ENCODE measurements at places on chromosomes 4 and X.

- no peak for DNase-seq
Measured at GRCh38 chr4:93788712-93789111, 39.8 kb upstream of the ATOH1 start.

- no peak for DNase-seq
Measured at GRCh38 chrX:33686105-33686504, 446.0 kb downstream of the FAM47A start.

DNA sequence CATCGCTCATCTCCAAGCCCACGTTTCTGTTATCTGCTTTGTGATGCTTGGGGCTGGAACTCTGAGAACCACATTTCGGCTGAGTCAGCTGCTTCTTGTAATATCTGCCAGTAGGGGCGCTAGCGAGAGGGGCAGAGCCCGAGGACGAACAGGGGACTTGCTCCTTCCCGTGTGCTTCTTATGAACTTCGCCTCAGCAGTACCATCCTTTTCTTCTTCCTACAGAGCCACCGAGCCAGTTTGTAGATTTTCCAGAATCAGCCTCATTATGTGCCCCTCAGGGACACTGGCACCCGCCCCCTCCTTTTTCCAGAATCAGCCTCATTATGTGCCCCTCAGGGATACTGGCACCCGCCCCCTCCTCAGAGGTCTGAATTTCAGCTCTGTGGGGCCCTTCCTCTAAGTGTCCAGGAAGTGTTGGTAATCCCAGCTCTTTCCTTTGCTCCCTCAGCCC lies 441.7 kb upstream of the RASGEF1B start:
- peak; percentile 40 for DNase-seq

DNA sequence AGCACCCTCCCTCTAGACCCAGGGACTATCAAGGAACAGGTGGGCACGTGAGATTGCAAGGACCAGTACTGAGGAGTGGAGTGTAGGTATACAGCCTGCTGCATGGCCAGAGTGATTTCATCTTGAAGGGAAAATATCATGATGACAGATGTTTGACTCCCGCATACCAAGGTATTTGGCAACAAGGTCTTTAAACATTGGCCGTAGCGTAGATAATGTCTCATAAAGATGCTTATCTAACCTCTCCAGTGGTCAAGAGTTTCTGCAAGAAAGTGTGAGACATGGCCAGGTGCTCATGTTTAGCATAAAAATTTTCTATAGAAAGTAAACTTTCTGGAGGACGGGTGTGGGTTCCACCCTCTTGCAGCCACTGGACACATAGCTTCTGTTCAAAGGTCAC lies 18.7 kb upstream of the ZNF630 start:
- DNase-seq: no peak

DNA sequence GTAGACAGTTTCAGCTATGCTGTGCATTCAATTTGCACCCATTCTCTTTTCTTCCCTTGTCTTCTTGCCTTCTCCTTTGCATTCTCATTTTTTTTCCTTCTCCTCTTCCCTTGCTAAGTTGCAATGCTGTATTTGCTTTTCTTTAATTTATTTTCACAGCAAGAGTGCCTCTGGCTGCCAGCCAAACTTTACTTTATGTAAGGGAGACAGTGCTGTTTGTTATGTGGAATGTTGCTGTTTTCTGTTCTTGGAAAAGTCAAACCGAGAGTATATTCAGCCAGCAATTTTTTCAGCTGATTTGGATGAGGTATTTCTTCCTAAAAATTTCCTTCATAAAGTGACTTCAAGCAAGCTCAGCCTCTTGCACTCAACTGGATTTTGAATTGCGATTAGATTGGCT lies 1293.4 kb downstream of the ARAP2 start:
- no peak for DNase-seq

DNA sequence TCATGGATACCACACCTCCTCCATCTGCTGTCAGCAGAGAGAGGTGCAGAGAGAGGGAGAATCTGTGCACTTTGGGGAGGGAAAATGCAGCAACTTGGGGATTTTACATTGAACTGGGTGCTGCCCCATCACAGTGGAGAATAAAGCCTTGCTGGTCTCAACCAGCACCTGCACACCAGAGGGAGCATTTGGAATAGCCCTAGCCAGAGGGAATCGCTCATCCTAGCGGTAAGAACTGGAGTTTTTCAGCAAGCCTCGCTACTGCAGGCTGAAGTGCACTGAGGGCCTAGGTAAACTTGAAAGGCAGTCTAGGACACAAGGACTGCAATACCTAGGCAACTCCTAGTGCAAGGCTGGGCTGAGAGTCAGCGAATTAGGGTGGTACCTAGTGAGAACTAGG lies 148.7 kb downstream of the KDR start:
- DNase-seq: no peak

DNA sequence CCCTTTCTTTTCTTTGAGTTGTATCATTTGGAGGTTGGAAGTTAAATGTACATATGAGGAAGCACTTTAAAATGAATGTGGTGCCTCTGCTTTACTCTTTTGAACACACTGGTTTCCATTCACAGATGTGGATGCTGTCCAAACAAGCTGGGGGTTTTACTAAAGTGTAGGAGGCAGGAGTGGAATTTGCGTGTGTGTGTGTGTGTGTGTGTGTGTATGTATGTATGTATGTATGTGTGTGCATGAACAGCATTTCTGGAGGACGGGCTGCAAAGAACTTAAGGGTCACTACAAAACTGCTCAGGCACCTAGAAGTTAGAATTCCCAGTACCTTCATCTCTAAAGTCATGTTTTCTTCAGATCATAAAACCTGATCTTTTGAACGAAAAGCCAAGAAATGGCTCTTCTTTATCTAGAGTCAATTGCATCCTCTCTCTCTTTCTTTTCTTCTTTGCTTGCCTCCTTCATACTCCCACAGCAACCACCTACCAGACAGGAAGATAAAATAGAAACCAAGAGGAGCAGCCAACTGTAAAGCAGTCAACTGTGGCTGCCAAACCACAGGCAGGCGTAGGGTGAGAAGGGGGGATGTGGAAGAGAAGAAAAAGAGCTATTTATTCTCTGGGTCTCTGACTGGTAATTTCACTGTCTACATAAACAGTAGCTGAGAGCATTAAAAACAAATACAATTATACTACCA lies 177.0 kb upstream of the RASGEF1B start:
- peak; percentile 65 for DNase-seq

GRCh38 chr4:10677796-10678497 lies 6.6 kb downstream of the CLNK start:
- no peak for DNase-seq

- DNase-seq: no peak
Measured at GRCh38 chrX:119423631-119424030, 24.5 kb downstream of the SLC25A43 start.

DNA sequence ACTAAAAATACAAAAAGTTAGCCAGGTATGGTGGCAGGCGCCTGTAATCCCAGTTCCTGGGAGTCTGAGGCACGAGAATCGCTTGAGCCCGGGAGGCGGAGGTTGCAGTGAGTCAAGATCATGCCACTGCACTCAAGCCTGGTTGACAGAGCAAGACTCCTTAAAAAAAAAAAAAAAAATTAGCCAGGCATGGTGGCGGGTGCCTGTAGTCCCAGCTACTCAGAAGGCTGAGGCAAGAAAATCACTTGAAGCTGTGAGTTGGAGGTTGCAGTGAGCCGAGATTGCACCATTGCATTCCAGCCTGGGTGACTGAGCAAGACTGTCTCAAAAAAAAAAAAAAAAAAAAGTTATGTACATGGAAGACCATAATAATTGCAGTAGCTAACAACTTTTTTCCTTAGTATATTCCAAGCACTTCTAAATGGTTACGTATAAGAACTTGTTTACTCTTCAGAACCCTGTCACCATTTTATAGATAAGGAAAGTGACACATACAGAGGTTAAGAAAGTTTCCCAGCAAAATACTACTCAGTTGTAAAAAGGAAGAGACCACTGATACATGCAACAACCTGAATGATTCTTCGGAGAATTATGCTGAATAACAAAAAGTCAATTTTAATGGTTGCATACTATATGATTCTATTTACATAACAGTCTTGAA lies 24.5 kb downstream of the RUFY3 start:
- no peak for DNase-seq

DNA sequence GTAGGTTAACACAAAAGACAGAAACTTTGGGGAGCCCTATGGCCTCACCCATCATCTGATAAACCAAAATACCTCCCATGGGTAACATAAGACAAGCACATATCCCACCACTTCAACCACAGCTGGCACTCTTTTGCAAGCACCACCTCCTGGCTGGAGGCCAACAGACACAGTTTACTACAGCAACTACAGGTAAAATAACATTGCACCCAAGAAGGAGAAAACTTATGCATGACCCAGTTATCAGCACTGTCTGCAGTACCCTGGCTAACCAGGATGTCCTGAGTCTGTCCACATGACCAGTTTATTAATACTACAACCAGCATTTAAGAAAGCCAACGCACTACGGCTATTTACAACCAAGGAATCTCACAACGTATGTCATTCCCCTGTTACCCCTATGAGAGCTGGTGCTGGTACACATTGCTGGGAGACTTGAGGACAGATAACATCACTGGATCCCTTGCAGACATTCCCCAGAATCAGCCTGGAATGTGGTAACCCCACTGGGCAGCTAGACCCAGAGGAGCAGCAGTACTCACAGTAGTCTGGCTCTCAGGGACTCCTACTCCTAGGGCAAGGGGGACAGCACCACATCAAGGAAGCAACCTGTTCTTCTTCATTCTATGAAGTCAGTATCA lies 32.0 kb downstream of the ELF2 start:
- DNase-seq: no peak

- DNase-seq: no peak
Measured at GRCh38 chr4:47814618-47815295, 23.1 kb downstream of the CORIN start.

- no peak for DNase-seq
Measured at GRCh38 chr4:3361896-3362295, 69.1 kb downstream of the RGS12 start.

All from left hindlimb (tissue), 1 donor.